ENCODE measurements at places on chromosomes 13 and 19.

GRCh38 chr19:30403203-30403985 lies 31.2 kb downstream of the ZNF536 start:
- no peak for DNase-seq

GRCh38 chr19:30521937-30522336 lies 149.8 kb downstream of the ZNF536 start:
- no peak for DNase-seq

DNA sequence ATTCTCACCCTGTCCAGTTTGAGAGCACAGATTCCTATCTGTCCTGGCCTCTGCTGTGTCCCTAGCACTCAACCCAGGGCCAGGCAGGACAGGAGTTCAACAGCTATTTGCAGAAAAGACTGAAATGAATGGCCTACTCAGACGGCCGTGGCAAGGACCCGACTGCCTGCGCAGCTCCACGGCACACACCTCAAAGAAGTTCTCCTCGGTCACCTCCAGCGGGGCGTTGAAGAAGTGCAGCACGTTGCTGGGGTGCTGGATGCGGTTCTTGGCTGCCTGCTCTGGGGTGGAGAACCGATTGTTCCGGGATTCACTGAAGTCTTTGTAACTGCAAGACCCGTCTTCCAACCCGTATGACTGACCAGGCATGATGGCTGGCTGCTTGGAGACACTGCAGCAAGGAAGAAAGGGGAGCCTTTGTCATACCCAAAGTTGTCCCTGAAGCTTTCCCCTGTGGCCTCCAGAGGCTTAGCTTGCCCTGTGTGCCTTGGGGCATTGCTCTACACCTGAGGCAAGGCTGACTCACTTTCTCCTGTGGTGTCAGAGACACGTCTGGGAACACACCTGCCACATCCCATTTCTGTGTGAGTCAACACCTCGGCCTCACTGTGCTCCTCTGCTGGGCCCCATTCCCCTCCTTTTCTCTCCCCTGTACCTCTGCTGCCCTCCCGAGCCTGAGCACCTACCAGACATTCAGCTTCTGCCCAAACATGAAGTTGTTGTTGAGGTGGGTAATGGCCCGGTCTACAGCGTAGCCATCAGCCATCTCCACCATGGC lies 6.8 kb upstream of the ECH1 start:
- no peak for DNase-seq

DNA sequence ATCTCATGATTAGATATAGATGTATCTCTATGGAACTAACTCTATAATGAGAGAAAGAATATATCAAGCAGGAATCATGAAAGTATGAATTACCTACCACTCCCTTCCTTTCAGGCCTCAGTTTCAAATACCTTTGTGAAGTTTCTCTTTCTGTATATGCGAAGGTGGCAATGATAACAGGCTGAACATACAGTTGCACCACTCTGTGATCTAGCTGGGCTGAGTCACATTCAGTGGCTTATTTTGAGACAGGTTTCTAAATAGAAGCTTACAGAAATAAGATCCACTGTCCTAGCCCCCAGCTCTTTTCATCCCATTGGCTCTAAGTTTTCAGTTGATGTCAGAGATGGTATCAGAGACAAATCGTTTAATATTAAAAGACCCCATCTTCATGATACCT lies 662.0 kb downstream of the SLITRK1 start:
- no peak for DNase-seq

GRCh38 chr13:27599845-27600553 lies 20.3 kb downstream of the LNX2 start:
- DNase-seq = no peak

DNA sequence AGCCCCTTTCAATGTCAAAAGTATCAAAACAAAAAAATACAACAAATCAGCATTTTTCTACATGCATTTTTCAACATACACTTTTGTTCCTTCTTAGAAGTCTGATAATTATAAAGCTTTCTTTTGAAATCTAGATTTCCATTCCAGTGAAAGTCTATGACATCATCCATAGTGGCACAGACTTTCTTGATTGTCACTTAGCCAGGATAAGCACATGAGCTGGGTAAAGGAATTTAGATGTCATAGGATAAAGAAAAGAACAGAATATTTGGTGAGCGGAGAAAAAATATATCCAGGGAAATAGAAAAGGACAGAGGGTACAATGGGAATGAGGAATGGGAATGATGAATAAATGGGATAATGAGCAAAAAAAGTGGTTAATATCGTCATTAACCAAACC lies 15.1 kb upstream of the TRPC4 start:
- no peak for DNase-seq

DNA sequence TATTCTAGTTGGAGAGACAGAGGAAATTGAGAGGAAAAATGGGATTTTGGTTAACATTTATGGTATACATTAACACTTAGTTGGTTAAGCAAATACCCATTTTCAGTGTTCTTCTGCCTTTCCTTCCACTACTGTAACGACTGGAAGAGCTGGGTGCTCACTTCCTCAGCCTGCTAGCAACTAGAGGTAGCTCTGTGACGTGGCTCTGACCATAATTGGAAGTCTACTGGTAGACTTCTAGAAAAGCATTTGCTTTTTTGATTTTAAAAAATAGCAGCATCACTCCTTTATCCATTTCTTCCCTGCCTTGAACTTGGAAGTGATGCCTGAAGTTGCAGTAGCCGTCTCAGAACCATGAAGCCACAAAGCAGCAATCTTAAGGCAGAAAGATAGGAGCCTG lies 15.9 kb downstream of the NHLRC3 start:
- DNase-seq = no peak

- peak; percentile 48 for DNase-seq
Measured at GRCh38 chr19:18895824-18896341, at the start of gene CERS1. Gene CERS1, minus strand, starts transcription at chr19:18896158. Its CDS starts 86 bp downstream, at chr19:18896072.

GRCh38 chr13:103078158-103078557 lies 11.9 kb upstream of the SLC10A2 start:
- no peak for DNase-seq

DNA sequence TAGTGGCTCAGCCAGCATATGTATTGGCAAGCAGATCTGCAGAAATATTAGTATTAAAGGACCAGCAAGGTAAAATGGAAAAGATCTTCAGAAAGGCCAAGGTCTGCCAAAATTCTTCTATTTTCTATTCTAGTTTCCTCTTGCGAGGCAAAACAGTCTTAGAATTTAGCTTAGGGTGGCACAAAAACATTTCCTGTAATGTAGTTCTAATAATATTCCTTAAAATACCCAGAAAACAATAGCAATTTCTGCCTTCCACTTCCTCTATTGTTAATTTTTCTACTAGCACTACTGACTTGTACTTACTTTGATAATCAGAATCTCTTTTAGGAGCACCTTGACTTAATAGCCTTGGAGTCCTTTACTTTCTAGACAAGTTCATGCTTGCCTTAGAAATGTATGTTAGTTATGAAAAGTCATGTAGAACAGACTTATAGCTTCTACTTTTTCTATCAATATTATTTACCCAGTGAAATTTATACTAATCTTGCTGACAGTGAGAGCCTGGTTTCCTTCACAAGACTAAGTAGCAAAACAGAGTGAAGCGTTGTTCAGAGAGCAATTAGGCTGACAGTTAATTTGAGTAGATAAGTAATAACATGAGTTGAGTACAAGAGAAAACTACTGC lies 23.9 kb upstream of the LPAR6 start:
- no peak for DNase-seq

DNA sequence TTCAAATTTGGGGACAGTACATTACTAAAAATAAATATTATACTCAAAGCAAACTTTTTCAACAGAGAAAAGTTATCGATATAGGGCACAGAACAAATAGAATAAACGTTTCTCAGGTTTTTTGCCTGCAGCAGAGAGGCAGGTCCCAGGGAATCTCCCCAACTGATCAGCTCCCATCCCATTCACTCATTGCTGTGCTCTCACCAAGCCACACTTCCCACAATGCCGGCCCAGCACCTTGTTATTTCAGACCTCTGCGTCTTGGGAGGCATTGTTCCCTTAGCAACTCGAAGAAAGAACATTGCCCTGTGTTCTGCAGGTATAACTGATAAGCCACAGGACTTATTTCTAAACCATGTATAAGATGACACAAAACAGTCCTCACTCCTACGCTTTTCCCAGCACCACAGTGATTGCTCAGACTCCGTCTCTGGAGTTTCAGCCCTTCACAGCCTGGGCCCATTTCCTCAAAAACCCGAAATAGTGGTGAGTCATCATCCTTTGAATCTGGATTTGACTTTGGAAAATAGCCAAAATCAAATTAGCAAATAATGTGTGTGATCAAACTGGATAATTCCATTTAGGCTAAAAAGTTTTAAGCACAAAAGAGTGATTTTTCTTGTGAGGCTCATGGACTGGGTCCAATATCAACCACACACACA lies 100.4 kb downstream of the DCLK1 start:
- no peak for DNase-seq

GRCh38 chr13:97490702-97491307 lies 56.8 kb downstream of the RAP2A start:
- DNase-seq = no peak

DNA sequence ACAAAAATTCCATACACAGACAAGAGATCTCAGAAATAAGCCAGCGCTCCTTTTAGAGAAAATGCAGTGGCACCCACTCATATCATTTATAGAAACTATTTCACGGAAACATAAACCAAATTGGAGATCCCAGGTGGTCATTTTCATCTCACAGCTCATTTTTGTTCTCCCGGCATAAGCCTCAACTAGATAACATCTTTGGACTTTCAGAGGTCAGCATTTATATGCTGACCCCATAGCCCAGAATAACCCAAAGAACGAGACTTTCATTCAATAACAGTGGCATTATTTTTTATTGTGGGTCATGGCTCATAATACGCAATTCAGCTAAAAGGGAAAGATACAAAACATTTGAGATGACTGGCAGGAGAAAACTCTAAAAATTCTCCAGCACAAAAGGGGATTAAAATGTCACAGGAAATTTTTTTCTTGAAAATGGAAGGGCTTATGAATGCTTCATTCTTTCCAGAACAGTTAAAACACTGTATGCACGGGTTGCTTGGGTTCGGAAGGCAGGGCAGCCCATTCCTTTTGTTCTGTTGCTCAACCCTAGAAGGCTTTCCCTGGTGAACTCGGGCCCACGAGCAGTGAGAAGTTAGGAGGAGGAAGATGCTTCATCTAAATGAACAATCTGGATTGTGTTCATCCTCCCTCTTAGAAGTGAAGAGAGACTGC lies 24.0 kb downstream of the STARD13 start:
- no peak for DNase-seq

- peak; percentile 13 for DNase-seq
Measured at GRCh38 chr13:111912991-111913760, 153.8 kb upstream of the SOX1 start.

DNA sequence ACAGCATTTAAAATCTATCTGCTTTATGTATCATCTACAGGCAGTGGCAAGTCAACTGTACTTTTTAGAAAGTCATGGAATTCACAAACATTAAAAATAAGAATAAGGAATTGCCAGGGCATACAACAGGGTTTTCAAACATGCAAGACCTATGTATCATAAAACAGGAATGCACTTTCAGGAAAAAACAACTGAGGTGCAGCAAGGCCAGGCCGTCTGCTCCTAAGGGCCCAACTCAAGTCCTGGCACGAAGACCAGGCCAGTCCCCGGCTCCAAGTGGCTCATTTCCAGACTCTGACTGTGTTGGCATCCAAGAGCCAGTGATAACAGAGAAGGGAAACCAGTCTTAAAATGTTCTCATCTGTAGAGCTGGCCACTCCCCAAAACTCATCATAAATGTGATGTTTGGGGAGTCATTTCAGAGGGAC lies 7.1 kb downstream of the RFX2 start:
- no peak for DNase-seq

DNA sequence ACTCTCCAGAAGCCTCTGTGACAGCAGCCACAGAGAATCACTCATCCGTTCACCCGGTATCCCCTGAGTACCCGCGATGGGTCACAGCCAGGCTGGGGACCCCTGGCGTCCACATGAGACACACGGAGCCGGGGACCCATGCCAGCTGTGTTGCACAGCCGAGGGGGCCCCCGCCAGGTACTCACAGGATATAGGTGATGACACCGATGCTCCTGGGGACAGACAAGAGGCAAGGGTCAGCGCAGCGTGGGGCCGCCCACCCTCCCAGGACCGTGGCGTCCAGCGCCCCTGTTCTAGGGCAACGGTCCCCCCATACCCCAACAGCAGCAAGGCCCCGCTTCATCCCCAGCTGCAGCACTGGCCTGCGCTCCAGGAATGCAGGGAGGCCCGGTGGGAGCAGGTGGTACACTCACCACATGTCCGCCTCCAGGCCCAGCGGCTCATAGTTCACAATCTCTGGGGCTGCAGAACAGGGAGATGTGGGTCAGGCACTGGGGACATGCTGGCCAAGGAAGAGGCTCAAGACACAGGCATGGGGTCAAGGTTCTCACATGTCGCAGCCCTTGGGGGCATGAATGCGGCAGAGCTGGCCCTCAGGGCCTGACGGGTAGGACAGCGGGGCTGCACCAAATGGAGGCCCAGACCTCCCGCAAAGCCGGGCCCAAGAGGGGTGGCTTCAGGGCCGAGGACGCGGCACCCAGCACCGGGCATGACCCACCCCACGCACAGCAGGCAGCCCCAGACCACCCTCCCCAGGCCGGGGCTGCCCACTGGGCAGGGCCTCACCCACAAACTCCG lies 7.2 kb downstream of the DAPK3 start:
- no peak for DNase-seq

Measured in WTC11 (cell line).